Naive thymus-derived CD4-positive, alpha-beta T cell (primary cell): ENCODE measurements at places on chromosomes 2 and 18.

GRCh38 chr18:42087876-42088275, 132.8 kb downstream of the PIK3C3 start:
- DNase-seq = no peak

- DNase-seq = no peak
These were observed 19.2 kb upstream of the UGP2 start for GRCh38 chr2:63822478-63822877.

DNA sequence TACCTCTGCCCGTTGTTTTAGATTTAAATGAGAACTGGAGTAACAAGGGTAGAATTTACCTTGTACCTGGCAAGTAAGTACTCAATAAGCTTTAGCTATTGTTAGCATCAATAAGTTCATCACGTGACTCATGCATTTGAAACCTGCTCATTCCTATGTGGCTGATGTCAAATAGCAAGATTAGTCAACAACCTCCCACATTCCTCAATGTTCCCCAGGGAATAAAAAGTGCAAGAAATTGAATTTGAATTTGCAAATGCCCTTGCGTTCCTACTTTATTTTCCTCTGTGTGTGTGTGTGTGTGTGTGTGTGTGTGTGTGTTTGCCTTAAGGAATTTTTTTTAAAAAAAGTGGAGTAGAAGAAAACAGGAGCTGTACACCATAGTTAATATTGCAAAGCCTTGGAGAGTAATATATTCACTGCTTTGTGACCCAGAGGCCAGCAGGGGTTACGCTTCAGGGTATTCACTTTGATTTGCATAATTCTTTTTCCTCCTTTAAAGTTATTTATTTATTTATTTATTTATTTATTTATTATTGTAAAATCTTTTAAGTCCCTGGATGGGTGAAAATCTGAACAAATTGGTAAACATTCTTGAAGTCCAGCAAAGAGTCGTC, 43.9 kb upstream of the DNAH7 start:
- DNase-seq = no peak

DNA sequence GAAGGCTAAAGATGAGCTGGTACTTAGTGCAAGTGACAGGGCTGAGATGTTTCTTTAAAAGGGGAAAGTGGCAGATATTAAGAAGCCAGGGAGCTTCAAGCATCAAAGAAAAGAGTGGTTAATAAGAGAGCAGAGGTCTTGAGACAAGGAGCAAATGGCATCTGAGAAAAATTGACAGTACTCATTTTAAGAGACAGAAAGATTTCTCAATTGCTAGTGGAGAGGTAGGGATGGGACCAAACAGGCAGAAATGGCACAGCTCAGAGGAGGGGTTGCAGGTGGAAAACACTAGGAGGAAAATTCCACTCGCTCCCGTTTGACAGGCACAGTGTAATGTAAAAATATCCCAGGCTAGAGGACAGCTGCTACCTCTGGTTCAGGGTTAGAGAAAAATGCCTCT, 593.4 kb upstream of the LRATD1 start:
- no peak for DNase-seq

DNA sequence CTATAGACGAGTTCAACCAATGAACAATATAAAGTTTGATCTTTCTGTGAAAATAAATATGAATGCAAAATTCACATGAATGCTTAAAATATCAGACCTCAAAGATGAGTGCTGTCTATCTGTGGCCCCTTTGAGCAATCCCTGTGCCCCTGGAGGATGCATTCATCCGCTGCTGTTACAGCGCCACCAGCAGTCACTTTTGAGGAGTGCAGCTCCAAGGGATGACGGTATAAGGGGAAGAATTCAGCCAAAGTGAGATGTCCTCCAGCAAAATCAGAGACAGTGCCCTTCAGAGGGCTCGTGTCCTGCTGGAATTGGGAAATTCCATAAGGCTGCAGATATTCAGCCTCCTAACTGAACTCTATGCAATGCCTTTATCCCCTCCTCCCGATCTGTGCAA, 12.0 kb upstream of the CHRNA1 start:
- DNase-seq = no peak

GRCh38 chr18:61064911-61065310, 268.3 kb upstream of the CDH20 start:
- no peak for DNase-seq

- DNase-seq = no peak
These were observed 423.7 kb downstream of the METTL4 start for GRCh38 chr18:2147476-2148230.

DNA sequence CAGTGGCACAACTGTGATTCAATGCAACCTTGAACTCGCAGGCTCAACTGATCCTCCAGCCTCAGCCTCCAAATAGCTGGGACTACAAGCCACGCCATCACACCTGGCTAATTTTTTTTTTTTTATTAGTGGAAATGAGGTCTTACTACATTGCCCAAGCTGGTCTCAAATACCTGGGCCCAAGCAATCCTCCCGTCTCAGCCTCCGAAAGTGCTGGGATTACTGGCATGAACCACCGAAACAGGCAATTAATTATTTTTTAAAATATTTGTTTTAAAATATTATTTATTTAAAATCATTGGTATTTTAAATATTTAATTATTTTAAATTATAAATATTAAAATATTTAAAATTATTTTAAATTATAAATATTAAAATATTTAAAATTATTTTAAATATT, 24.5 kb downstream of the SRBD1 start:
- DNase-seq = no peak

- no peak for DNase-seq
These were observed 321.8 kb upstream of the SPRED2 start for GRCh38 chr2:65754219-65754618.

- no peak for DNase-seq
These were observed 20.3 kb downstream of the ITPRID2 start for GRCh38 chr2:181911830-181912229.

DNA sequence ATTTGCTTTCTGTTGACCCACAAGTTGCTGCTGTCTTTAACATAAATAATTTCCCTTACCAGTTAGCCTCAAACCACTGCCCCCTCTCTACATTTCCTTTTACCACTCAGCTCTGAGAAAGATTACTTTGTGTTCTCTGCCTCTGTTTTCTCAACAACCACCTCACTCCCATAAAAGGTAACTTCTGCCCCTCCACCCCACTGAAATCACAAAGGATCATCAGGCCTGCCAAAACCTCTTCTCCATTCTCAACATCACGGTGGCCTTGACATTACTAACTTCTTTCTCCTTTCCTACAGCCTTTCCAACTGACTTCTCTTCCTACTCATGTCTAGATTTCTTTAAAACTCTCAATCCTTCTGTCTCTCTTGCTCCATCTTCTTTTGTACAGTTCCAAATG, 10.1 kb downstream of the ACADL start:
- DNase-seq = no peak

GRCh38 chr2:53765767-53766166, 1.8 kb upstream of the CHAC2 start:
- DNase-seq = no peak

DNA sequence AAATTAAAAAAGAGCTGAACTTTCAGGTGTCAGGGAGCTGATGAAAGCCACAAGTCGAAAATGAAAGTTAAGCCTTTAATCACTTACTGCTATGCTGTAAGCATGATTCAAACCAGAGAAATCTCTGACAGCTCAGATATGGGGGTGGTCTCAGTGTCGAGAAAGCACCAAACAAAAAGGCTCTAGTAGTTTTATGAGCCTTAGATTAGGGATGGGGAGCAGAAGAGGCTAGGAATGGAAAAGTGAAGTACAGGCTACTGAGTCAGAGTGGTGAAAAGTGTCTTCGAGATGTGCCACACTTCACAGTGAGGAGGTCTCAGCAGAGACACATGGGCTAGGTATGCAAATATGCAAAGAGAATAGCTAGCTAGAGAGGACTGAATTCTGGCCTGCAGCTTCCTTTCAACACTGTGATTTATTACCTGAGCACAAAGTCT, 482.2 kb downstream of the SPAG16 start:
- no peak for DNase-seq

DNA sequence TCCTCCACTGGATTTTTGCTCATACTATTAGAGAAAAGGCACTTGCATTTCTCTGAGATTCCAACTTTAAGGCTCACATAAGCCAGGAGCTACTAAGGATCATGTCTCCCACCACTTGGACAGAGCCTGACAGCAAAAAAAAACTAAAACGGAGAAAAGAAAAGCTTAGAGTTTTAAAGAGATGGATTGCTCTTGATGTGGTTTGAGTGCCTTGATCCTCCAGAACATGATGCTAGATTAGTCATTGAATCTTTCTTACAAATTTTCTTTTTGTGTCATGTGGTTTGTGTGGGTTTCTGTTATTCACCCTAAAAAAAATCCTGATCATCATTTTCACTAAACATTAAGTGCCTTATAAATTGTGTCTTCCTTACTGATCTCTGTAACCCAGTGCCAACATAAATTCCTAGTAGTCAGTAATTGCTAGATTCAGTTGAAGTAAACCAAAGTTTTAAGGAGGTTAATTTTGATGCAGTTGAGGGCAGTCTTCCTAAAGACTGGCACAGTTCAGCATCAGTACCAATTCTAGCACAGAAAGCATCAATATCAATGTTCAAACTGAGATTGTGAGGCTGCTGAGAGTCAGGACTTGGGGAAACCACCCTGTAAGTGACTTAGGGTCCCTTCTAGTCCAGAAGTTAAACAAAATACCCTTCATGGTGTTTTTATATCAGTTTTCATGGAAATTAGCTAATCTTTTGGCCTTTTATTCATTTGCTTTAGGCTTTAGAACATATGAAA, 206.3 kb downstream of the RAD51AP2 start:
- DNase-seq = no peak

- no peak for DNase-seq
These were observed 27.7 kb downstream of the TMEM131 start for GRCh38 chr2:97967931-97968627.

DNA sequence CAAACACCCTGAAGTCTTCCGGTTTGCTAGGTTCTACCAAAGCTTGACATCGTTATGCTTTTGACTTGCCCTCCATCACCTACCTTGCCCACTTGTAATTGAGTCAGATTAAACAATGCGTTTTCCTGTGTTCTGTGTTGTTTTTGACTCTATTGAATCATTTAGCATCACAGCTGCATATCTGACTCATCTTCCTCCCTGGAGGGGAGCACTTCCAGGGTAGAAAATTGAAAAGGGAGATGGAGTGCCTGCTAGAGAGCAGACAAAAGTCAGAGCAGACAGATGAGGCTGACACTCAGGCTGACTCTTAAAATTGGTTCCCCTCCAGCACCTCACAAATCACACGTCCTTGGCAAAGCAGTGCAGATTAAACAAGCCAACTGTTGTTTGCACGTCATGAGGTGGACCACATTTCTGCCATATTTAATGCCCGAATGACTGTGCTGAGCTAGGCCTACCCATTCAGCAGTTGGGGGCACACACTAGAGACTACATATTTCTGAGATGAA, 2.2 kb downstream of the MPP4 start:
- DNase-seq = no peak

- DNase-seq = no peak
These were observed 40.4 kb upstream of the TMEM178A start for GRCh38 chr2:39625193-39625926.
